ENCODE measurements at places on chromosomes 3 and 15. TPM values are rescaled to one million over a fixed set of nuclear protein-coding genes. Genes with fewer than 3 reads are reported as not detected.

The FOXP1 gene
- 18.1 TPM for total RNA-seq

The AMIGO3 gene
- 5.5 TPM for total RNA-seq

The GPR149 gene
- total RNA-seq, result not detected

The MORC1 gene
- total RNA-seq, result 0.02 TPM

The SH2D7 gene
- total RNA-seq, result not detected

The STARD5 gene
- total RNA-seq, result 0.71 TPM

The CDC25A gene
- 16.5 TPM for total RNA-seq

The GOLGA6B gene
- total RNA-seq, result not detected

The POMGNT2 gene
- total RNA-seq, result 17.1 TPM

The PRRT3 gene
- total RNA-seq, result 3.8 TPM

The CTSH gene
- total RNA-seq, result 45.5 TPM

The SKOR1 gene
- 0.12 TPM for total RNA-seq

The GUCA1C gene
- total RNA-seq, result 0.39 TPM

The ANKRD63 gene
- not detected for total RNA-seq

The TTC23 gene
- total RNA-seq, result 34.5 TPM

The BHLHE40 gene
- total RNA-seq, result 41.3 TPM

The DUOXA1 gene
- total RNA-seq, result not detected

The RAD51 gene
- 10.5 TPM for total RNA-seq

The ALDH1A3 gene
- 343 TPM for total RNA-seq

The C3orf20 gene
- total RNA-seq, result not detected

The ALDH1A2 gene
- not detected for total RNA-seq

The ABHD17C gene
- 3.2 TPM for total RNA-seq

The GMPS gene
- total RNA-seq, result 112 TPM

DNA sequence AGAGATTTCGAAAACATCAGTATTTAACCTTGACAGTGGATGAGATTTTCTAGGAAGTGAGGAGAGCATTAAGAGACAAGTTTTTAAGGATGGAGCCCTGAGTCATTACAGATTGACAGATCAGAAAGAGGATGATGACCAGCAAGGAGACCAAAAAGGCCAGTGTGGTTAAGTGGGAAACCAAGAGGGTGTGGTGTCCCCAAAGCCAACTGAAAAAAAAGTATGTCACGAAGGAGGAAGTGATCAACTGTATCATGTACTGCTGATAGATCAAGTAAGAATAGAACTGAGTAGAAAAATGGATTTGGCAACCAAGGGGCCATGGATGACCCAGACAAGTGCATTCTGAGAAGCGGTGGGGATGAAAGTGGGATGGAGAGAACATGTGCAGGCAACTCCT is 491.8 kb downstream of the FHIT start:
- DNase-seq, result no peak

GRCh38 chr15:43025150-43025549 is 80.7 kb downstream of the UBR1 start:
- no peak for DNase-seq

DNA sequence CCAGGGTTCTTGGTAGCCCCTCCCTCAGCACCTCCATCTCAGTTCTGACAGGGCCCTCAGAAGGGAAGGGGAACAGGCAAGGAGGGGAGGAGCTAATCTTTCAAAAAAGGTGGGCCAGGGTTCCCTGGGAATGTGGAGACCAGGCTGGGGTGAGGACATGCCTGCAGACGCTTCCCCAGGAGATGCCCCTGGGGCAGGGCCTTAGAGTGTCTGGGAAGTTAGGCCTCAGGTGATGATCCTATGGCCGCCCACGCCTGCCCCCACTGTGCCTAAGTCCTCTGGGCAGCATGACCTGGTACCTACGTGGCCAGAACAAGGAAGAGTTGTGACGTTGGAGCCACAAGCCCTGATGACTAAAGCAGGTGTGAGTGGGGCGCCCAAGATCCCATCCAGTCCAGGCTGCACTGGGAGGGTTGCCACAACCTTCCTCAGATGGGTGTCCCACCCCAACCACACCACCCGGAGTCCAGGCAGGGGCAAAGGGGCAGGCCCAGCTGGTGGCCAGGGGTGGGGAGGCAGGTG is 3.9 kb upstream of the SEMA3B start:
- DNase-seq, result peak; percentile 59

- no peak for DNase-seq
Measured at GRCh38 chr3:119859728-119860127, 77.8 kb downstream of the NR1I2 start.

DNA sequence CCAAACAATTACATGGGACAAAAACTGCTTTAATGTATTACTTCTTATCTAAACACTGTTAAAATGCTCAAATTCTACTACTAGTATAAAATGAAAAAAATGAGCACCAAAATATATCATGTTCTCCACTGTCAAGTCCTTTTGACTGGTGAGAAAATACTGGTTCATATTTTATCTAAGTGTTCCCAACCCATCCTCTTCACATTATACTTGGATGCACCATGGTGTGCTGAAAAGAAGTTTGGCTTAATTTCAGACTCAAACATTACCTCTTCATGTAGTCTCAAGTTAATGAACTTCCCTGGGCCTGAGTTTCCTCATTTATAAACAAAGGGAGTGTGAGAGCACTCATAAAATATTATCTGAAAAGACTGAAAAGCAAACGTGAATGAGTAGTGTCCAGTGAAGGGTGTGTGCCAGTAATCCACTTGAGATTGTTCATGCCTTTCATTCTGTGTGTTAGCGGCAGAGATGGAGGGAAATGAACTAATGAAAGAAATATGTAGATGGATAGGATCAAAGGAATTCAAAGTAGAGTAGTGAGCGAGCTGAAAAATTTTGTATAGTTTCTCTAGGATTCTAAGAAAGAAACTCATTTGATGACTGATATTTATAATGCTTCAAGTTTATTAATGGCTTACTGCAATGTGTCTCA is 263.2 kb downstream of the NLGN1 start:
- peak; percentile 79 for DNase-seq

- no peak for DNase-seq
Measured at GRCh38 chr15:93049914-93050578, 39.0 kb downstream of the RGMA start.

DNA sequence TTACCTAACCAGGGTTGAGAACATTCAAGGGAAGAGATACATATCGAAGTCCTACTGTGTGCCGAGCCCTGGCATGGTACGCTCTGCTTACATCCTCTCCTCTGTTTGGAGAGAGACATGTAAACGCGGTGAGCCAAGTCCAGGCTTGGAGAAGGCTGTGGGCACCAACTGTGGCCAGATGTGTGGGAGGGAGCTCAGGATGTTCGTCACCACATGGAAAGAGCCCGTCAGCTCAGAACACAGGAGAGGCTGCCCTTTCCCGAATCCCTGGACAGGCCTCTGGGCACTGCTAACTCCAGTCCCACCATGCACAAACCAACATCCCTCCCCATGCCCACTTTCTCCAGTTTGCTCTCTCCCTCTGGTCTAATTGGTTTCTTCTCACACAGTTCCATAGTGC is 43.0 kb downstream of the MESD start:
- DNase-seq, result no peak

DNA sequence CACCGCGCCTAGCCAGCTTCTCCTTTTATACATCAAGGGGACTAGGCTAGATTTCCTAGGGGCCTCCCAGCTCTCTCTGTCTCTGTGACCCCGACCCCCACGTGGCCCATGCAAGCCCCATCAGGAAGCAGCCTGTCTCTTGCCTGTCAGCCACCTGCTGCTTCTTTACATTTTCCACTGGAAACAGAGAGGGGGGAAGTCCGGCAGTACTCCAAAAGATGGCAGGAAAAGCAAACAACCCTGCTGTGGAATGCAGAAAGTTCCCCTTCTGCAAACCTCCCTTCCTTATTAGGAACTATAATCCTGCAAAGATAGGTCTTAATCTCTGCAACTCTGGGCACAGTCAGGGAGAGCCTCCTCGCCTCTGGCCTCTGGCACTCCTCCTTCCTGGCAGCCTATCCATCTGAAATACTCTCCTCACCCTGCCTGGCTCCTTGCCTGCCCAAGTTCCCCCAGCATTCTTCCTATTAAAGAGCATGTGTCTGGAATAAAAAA is 47.4 kb upstream of the HACD2 start:
- no peak for DNase-seq

DNA sequence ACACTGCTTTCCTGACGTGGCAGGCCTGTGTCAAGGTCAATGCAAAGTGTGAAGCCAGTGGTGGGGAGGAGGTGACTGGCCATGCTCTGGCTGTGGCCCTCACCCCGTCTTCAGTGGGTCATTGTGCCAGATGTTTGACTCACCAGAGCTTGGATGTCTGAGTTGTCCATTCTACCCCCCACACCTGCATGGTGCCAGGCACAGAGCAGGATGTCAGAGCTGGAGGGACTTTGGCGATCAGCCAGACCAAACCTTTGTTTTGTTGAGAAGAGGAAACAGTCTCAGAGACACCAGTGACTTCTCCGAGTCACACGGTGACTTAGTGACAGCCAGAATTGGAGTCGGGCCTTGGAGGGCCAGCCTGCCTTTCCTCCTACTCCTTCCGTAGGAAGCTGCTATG is 49.5 kb downstream of the SMAD6 start:
- peak; percentile 85 for DNase-seq

DNA sequence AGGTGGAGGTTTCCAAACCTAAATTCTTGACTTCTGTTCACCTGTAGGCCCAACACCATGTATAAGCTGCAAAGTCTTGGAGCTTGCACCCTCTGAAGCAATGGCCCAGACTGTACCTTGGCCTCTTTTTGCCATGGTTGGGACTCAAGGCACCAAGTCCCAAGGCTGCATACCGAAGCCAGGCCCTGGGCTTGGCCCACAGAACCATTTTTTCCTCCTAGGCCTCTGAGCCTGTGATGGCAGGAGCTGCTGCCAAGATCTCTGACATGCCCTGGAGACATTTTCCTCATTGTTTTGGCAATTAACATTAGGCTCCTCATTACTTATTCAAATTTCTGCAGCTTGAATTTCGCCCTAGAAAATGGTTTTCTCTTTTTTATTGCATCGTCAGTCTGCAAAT is 297.9 kb downstream of the OXSM start:
- DNase-seq, result no peak

GRCh38 chr3:60160111-60160821 is 1091.0 kb downstream of the FHIT start:
- peak; percentile 8 for DNase-seq

DNA sequence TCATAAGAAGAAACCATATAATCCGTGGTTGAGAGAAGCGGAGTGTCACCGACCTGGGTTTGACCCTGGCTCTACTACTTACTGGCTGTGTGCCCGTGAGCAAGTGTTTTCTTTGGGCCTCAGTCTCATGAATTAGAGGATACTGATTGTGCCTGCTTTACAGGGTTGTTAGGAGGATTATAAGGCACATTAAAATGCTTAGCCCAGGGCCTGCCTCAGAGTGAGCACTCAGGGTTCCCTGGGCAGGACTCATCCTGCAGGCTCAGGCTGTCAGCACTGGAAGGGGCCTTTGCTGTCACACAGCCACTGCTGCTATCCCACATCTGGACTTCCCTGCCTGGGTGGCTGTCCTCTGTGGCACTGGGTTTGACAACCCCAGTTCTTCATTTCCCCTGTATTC is 4.7 kb downstream of the PLA2G4F start:
- DNase-seq, result no peak

- DNase-seq, result no peak
Measured at GRCh38 chr3:141009496-141009895, 41.7 kb upstream of the SPSB4 start.

GRCh38 chr15:72342385-72342784 is 22.4 kb upstream of the CELF6 start:
- DNase-seq, result peak; percentile 14

GRCh38 chr3:177429079-177429478 is 231.8 kb upstream of the TBL1XR1 start:
- DNase-seq, result no peak

- DNase-seq, result no peak
Measured at GRCh38 chr3:97991293-97991682, 19.1 kb upstream of the RIOX2 start.

DNA sequence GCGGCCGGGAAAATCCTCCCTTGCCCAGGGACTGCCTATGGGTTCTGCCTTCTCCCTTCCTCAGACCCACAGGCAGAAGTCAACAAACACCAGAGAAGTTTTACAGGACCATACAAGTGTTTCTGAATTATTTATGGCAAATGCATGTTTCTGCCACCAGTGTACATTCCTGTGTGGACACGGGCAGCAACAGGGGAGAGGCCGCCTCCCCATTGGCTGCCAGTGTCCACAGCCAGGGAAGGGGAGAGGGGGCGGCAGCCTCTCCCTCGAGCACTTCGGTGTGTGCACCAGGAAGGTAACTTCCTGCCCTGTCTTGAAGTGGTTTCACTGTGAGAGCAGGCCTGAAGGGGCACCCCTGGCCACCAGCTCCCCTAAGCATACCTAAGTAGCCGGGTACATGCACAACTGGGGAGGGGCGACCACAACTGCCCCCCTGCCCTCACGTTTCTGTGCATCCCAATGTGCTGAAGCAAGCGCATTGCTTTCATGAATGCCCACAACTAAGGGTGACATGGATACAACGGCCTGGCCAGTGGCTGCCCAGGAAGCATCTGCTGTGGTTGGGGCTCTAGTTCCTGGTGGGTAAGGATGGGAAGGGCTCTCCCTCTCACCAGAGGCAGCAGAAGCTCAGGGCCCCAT is 14.8 kb upstream of the SHISA5 start:
- no peak for DNase-seq

DNA sequence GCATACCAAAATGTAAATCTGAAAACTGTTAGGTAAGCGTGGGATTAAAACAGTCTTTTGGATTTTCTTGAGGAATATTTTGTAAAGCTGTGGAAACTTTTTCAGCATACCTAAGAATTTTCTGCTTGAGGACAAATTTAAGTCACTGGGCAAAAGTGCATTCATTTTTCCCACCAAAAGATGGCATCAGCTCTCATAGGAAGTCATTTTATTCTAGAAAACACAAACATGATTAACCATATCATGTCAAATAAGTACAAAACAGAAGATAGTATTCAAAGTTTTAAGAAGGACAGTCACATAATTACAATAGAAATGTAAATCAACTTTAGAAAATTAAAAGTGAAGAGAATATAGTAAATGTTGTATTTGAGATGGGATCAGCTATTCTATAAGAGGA is 63.5 kb downstream of the SLC49A4 start:
- peak; percentile 25 for DNase-seq

- peak; percentile 88 for DNase-seq
Measured at GRCh38 chr3:49021813-49022687, at the start of gene NDUFAF3. Gene NDUFAF3, plus strand, starts transcription at chr3:49022121. Its CDS starts 24 bp downstream, at chr3:49022145.

DNA sequence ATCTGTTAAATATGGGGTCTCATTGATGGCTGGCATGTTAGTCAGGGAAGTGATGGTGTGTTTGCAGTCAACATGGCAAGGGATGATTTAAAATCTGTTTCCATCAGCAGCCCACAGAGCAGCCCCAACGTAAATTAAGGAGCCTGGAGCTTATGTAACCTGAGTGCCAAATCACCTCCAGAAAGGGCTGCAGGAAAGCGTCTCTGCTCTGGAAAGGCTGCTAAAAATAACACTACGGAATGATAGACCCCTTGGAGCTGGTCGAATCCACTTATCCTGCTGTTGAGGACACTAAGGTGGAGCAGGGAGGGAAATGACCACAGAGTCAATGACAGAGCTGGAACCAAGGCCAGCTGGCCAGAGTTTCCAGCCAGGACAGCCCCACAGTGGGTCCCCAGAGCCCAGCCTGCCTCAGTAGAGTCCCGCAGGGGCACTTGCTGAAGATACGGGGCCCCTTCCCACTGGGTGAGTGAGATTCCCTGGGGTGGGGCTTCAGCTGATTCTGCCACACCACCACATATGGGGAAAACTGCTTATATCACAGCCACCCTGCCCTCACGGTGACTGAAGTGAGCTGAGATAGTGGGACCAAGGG is 63.5 kb downstream of the EPHB1 start:
- no peak for DNase-seq

- DNase-seq, result peak; percentile 5
Measured at GRCh38 chr3:153503873-153504272, 341.8 kb downstream of the RAP2B start.
